ENCODE measurements at places on chromosomes 1 and 21.

DNA sequence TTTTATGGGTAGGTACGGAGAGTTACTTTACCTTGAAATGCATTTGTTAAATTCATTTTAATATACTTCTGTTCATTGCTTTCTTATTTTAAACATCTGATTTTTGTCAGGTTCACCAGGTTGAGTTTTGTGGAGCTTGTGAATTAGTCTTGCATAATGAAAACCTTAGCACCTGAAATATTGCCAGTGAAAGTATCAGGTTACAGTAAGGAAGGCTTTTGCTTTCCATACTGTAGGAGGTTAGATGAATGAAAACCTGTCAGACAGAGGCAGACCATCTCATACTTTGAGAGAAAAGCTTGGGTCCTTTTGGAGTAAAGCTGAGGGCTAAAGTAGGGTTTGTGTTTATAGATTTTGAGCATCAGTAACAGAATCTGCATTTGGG is 34.7 kb downstream of the THRAP3 start:
- no peak for DNase-seq

DNA sequence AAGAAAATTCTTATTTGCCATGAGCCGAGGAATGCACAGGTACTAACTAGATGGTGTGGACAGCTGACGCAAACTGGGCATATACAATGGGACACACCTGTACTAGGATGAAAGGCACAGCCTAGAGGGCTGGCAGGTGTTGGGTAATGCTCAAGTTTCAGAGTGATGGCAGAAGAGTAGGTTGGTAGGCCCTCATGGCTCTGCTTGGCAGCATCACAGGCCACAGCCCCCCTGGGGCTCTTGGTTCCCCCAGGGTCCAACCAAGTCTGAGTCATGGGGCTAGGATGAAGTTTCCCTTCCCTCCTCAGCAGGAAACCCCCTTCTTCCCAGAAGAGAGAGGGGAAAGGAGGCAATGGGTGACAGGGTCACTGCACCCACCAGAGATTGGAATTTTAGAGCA is 35.2 kb downstream of the SPEN start:
- no peak for DNase-seq

- DNase-seq = no peak
These were observed 30.8 kb upstream of the COL18A1 start for GRCh38 chr21:45373991-45374816.

DNA sequence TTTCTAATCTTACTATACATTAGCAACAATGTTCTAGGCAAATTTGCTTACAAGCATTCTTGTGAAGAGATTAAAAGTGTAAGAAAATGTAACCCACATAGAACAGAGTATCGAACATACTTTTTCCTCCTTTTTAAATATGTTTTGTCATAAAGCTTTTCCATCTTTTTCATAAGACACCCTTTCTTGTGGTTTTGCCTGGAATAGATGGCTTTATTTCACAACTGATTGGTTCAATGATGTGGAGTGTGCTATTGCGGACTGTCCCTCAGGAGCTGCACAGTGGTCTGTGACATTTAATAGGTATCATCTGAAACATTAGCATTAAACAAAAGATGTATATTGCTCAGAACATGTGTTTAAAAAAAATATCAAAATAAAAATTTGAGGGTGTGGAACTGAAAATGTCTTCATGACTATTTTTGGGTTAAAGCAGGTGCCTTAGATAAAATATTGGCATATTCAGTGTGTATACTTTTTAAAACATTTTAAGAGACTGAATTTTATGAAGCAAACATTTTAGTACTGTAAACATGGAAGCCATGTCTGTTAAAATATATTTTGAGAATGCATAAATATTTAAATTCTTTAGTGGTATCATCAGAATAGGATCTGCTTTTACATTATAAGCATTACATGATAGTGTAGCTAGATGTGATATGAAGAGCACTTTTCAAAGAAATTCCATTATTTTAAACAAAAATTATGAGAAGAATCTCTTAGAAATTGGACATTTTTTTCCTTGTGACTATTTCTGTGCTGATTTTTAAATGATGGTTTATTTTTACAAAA is 48.3 kb upstream of the C1orf146 start:
- DNase-seq = no peak

DNA sequence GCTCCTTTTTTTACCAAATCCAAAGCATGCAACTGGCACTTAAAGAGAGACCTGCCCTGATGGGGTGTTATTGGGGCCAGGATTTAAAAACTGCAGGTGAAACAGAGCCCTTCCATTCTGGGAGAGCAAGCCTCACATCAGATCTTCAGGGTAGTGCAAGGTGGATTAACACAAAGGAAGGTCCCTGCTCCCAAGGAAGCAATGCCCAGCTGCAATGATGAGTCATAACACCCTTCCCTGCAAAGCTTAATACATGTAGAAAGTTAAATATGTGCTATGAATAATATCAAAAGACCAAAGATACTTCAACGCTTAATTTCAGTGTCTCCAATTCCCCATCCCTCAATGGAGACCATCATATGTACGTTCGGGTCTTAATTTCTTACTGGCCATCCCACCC is 508.0 kb downstream of the OMA1 start:
- no peak for DNase-seq

DNA sequence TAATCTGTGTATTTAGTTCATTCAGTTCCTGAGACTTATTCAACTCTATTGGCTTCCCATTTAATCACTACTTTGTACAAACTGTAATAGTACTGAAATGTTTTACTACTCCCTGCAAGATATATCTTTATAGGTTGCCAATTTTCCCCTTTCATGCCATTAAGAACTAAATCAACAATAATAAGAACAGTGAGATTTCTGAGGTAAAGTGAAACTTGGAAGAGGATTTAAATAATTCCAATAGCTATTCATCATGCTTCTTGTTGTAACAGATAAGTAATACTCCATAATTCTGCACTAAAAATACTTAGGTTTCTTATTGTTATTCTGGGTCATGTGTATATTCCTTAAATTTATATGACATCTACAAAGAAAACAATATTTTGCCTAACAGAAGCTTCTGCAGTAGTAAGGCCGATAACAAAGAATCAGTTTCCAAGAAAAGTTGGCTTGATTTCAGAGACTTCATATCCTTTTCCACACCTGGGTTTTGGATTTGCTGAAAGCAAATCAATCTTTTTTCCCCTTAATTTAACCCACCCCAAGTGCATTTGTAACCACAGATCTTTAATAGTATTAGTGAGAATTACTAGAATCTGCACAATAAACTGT is 258.3 kb downstream of the FAF1 start:
- DNase-seq = no peak

DNA sequence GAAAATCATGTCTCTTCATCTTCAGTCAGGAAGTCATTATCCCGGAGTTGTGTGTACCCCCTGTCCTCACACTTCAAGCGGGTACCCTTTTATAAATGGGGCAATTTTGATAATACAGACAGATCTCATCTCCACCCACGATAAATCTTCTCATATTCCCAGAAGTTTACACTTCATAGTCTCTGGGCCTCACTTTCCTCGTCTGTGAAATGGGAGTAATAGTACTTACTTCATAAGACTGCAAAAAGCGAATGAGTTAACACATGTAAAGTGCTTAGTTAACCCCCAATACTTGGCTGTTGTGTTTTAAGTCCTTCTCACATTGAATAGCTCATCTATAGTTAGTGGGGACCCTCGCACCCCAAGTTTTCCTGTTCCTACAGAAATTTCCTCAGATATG is 820 bp downstream of the NUP210L start:
- no peak for DNase-seq

DNA sequence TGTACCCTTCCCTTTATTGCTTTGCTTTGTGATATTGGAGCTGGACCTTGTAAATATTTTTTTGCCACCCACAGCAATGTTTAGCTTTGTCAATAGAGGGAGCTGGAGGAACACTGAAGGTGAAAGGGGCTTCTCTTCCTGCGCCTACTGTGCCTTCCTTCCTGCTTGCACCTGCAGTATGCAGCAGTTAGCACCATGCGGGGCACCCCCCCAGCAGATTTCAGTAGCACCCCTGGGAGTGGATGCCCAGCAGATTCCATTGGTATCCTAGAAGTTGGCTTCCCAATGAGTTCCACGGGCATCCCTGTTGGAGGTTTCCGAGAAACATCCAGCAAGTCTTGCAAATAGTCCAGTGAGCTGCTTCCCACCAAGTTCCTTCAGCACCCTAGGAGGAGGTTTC is 25.6 kb downstream of the S100A10 start:
- DNase-seq = no peak

- DNase-seq = no peak
These were observed 12.3 kb upstream of the RASSF5 start for GRCh38 chr1:206495011-206495461.

DNA sequence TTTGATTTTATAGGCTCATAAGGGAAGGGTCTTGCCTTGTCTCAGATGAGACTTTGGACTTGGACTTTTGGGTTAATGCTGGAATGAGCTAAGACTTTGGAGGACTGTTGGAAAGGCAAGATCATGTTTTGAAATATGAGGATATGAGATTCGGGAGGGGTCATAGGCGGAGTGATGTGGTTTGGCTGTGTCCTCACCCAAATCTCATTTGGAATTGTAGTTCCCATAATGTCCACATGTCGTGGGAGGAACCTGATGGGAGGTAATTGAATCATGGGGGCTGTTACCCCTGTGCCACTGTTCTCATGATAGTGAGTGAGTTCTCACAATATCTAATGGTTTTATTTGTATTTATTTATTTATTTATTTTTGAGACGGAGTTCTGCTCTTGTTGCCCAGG is 6.9 kb upstream of the CSDE1 start:
- DNase-seq = no peak

GRCh38 chr1:204172404-204173029 is 6.4 kb upstream of the REN start:
- DNase-seq = no peak

Data from stimulated activated CD8-positive, alpha-beta memory T cell treated with anti-CD3 and anti-CD28 coated beads, Interleukin-2, amount 100 ng/mL, for 48 hours (primary cell).